ENCODE measurements at places on chromosomes 3 and 15.

GRCh38 chr3:183536238-183536880, 19.1 kb downstream of the KLHL6 start:
- DNase-seq = no peak

GRCh38 chr3:172309741-172310427, 138.4 kb downstream of the GHSR start:
- no peak for DNase-seq

GRCh38 chr3:10816019-10816862, at the start of gene SLC6A11:
Gene SLC6A11 (plus strand): TSS chr3:10816228. CDS start chr3:10816266, 38 bp downstream.
- DNase-seq = no peak

GRCh38 chr3:198065897-198066296, 105.9 kb downstream of the LMLN start:
- no peak for DNase-seq

Measured in osteocyte (in vitro differentiated cells).